Amygdala (tissue), 56 donors: ENCODE measurements at places on chromosomes 1 and 21.

DNA sequence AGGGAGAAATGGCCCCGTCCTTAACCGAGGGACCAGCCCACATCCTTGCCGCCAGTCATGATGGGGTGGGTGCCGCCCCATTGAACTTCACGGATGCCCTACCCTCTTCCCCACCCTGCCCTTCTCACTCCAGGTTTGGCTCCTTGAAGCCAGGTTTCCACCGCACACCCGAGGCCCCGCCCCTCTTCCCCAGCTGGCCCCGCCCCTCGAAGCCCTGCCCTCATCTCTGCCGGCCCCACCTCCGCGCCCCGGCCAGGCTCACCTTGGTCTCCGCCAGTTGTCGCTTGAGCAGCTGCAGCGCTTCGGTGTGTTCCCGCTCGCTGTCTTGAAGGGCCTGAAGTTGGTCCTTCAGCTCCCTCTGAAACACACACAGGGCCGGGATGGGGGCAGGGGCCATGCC, 16.6 kb downstream of the TRIM62 start:
- DNase-seq, result no peak

- no peak for DNase-seq
Measured at GRCh38 chr21:17446737-17447136, 66.1 kb upstream of the CXADR start.

- DNase-seq, result no peak
Measured at GRCh38 chr1:206787891-206788290, 15.6 kb upstream of the IL10 start.

- DNase-seq, result no peak
Measured at GRCh38 chr1:220572416-220572815, 44.5 kb downstream of the MARK1 start.

DNA sequence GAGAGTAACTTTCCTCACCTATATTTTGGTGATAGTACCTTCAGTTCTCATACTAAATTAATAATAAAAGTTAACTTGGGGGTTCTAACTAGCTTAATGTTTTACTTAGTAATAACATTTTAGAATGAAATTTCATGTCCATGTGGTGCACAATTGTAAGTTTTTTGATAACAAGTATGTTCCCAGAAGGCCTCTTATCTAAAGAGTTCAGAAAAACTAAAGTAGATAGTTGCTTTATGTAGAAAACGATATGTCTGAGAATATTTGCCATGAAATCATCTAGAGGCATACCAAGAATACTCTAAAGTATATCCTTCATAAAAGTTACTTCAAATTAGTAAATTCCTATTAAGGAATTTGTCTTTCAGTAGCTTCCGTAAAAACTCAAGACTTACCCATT, 10.2 kb upstream of the ADCY10 start:
- DNase-seq, result no peak

GRCh38 chr1:109237512-109237911, 11.8 kb upstream of the CELSR2 start:
- DNase-seq, result no peak

GRCh38 chr1:119007670-119008482, 19.7 kb upstream of the TBX15 start:
- no peak for DNase-seq

DNA sequence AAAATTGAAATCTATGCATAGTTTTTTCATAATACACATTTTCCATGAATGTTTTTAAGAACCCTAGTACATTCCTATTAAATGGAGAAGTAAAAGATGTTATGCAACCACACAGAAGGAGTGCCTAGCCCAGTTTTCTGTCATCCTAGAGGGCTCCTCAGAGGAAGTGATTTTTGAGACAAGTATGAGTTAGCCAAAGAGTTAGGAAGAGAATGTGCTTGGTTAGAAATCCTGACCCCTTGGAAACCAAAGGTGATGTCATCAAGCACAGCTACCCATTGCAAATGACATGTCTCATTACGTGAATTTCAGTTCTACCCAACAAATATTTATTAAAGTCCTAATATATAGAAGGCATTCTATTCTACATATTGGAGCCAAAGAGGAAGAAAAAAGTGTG, 88.9 kb upstream of the TNFSF4 start:
- no peak for DNase-seq

- DNase-seq, result no peak
Measured at GRCh38 chr1:66274634-66275033, 259.3 kb upstream of the SGIP1 start.

- no peak for DNase-seq
Measured at GRCh38 chr1:29352719-29353420, 116.5 kb downstream of the PTPRU start.

DNA sequence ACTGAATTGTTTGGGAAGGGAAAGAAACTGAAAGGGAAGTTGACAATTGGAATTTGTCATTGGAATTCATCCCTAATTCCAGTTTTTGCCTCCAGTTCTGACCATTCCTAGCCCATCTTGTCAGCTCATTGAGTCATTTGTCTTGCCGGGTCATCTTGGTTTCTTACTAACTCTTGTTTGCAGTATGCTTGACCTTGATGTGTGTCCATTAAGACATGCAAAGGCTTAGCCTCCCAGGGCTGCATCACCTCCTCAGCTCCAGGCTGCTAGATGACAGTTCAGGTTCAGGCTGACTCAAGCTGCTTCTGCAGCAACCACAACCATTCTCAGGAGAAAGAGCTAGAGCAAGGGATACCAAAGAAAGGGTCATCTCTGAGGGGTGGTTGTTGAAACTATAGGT, 151.3 kb upstream of the PTGFR start:
- DNase-seq, result no peak

- no peak for DNase-seq
Measured at GRCh38 chr1:75996196-75996595, 64.0 kb upstream of the ASB17 start.
